ENCODE measurements at places on chromosomes 16 and 17. TPM values are rescaled to one million over a fixed set of nuclear protein-coding genes. Genes with fewer than 3 reads are reported as not detected.

PRAC2 gene
- not detected for total RNA-seq

- DNase-seq, result no peak
Measured at GRCh38 chr17:5819396-5819795, 235.1 kb upstream of the NLRP1 start.

DNA sequence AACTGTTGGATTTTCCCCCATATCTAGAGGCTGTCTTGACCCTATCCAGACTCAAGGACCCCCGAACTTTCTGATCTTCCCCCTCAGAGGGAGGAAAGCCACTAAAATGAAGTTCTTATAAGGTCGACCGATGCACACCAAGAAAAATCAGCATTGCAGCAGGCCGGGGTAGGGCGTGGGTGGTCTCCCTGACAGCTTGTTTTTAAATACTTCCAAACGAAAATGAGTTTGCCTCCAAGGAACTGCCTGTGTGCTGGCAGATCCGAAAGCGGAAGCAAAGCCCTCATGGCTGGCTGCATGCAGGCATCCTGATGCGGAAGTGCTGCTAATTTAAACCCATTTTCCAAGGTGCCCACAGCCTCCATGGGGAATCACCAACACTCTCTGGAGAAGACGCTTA is 374.3 kb upstream of the XYLT1 start:
- DNase-seq, result no peak

GRCh38 chr16:68116256-68116867 is 31.2 kb downstream of the NFATC3 start:
- peak; percentile 11 for DNase-seq

- DNase-seq, result no peak
Measured at GRCh38 chr16:1458977-1459341, 14.6 kb upstream of the CCDC154 start.

Measured in umbilical cord (tissue), 2 donors.